ENCODE measurements at places on chromosomes 5 and 9.

DNA sequence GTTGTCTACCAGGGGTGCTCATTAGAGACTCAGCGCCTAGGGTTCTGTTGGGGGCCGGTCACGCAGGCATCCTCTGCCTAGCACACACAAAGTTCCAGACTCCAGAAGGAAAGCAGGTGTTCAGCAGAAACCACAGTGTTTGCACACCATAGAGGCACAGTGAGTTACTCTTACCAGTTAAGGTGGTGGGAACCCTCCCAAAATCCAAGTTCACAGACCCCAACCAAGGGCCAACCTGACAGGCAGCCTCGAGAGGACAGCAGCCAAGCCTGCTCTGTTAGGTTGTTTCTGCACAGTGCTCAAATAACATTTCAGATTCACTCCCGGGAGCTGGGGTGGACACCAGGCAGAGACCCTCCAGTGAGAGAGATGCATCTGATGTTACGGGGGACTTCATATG lies 36.2 kb downstream of the SECISBP2 start:
- DNase-seq = no peak

DNA sequence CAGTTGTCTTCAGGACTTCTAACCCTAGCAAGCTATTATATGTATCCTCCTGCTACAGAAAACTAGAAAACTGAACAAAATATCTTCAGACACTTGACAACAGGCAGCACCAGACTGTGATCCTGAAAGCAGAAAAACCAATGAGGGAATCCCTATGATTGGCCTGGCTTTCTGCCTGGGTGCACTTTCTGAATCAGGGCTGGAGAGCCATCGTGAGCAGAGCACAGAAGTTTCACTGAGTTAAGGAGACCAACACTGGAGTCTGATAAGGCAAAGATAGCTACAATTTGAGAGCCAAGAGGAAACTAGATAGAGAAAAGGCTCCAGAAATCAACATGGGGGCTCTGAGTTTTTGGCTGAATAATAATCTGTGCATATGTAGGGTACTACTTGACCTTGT lies 106.5 kb downstream of the FANCC start:
- DNase-seq = no peak

- no peak for DNase-seq
These were observed 65.0 kb upstream of the SUB1 start for GRCh38 chr5:32520356-32520755.

DNA sequence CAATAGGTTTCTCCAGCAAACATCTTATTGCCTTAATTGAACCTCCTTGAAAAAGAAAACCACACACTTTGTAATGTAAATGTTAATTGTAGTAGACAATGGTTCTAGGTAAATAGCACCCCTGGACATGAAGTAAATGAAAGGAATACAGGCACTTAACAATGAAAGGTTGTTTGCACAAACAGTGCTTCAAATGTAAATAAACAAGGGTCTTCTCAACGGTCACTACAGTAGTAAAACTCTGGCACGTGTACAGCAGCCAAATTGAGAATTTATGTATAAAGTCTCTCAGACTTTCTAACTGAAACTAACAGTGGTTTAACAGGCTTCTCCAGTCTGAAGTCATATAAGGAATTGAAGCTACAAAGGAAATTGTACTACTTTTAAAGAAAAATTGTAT lies 218.3 kb downstream of the MEF2C start:
- DNase-seq = no peak

GRCh38 chr5:175829813-175830585 lies 41.4 kb upstream of the CPLX2 start:
- no peak for DNase-seq

- no peak for DNase-seq
These were observed 91.3 kb upstream of the FST start for GRCh38 chr5:53389093-53389492.

DNA sequence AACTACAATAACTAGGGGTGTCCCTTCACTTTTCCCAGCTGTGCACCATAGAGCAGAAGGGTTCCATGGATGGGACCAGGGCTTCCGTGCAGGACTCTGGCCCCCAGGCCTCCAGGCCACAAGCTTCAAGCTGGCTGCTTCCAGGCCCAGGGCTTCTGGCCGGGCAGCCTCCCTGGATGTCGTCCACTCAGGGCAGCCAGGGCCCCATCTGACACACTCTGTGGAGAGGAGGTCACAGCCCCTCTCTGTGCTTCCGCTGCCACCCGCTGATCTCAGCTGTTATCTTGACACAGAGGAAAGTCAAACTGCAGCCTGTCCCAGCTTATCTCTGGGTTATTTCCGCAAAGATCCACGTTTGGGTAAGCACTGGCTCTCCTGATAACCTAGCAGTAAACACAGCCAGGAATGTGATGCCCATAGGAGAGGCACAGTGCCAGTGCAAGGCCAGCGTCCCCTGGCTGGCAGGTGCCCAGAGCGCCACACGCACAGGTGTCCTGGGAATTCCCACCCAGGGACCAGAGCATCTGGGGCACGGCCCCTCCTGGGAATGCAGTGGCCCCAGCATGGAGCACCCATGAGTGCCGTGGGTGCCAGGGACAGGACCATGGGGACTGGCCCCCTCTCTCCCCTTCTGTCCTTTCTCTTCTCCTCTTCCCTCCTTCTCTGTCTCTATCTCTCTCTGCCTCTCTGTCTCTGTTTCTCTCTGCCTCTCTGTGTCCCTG lies 15.6 kb upstream of the SLC6A19 start:
- DNase-seq = no peak

- DNase-seq = no peak
These were observed 79.8 kb downstream of the ARSB start for GRCh38 chr5:78905084-78905938.
